ENCODE measurements at places on chromosomes 4 and X.
A peak's percentile ranks its signal among the peaks of the same experiment; 100 is the strongest.

GRCh38 chr4:66572949-66573348 is 902.7 kb upstream of the EPHA5 start:
- DNase-seq = no peak

- DNase-seq = no peak
These were observed 276.9 kb downstream of the RAB28 start for GRCh38 chr4:13207226-13207625.

DNA sequence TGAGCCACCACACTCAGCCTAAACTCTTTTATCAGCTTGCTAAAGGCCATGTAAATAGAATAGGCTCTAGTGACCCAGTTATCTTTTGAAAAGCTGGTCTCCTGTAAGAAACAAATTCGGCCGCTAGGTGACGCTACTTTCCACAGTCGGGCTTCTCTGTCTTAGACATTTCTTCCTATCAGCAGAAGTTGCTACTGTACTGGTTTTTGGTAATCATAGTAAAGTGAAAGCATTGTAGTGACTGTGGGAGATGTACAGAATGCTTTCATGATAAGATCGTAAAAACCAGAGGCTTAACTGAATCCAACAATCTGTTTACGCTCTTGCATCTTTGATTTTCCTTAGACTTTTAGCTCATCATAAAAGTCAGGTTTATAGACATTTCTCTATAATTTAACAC is 82.6 kb downstream of the GK start:
- peak; percentile 18 for DNase-seq

DNA sequence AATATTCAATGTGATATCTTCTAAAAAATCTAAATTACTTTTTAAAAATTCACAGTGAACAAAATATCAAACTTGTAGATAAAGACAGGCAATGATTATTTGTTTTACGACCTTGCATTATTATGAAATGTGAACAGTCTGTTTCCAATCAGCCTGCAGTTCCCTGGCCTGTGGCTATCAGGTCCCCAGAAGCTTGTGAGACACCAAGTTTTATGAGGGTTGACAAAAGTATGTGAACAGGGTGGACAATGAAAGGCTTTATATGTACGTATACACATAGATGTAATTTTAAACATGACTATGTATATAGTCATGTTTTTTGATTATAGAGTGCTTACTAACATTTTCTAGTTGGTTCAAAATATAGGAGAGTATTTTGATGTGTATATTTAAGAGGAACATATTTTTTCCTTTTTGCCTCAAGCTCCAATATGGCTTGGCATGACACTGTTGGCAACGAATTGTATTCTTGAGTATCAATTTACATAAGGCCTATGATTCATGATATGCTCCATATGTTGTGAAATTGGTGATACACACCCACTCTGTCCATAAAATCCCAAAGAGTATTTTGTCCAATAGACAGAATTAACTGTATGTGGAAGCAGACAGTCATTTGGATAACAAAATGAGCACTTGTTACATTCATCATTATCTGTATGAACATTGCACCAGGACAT is 55.7 kb downstream of the BTC start:
- no peak for DNase-seq

DNA sequence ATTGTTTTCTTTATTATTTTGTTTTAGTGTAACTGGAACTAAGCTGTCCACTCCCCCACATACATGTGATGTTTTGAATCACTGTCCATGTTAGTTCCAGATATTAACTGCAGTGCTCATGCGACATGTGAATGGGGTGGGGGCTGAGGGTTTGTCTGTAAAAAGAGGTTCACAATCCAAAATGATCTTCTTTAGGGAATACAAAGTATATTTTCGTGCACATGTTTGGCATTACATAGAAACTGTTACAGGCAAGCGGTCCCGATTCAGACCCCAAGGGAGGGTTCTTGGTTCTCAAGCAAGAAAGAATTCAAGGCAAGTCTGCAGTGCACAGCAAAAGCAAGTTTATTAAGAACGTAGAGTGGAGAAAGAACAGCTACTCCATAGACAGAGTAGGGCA is 296.5 kb upstream of the CLNK start:
- no peak for DNase-seq

GRCh38 chrX:7109049-7109531 is 38.4 kb upstream of the STS start:
- peak; percentile 1 for DNase-seq

DNA sequence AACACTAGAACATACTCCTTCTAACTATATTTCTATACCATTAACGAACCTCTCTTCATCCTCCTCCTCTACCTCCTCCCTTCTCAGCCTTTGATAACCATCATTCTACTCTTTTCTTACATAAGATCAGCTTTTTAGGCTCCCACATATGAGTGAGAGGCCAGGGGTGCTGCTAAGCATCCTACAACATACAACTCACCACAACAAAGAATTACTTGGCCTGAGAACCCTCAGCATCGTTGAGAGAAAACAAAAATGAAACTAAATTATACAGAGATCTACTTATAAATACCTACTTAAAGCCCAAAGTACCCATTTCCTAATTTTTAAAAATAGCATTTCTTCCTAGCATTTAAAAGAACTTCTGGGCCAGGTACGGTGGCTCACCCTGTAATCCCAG is 77.7 kb downstream of the CC2D2A start:
- DNase-seq = no peak

Data from anterior cingulate cortex (tissue), 58 donors.